ENCODE measurements at places on chromosomes 4 and X.

GRCh38 chr4:134695433-134695832, 493.8 kb upstream of the PABPC4L start:
- no peak for DNase-seq

DNA sequence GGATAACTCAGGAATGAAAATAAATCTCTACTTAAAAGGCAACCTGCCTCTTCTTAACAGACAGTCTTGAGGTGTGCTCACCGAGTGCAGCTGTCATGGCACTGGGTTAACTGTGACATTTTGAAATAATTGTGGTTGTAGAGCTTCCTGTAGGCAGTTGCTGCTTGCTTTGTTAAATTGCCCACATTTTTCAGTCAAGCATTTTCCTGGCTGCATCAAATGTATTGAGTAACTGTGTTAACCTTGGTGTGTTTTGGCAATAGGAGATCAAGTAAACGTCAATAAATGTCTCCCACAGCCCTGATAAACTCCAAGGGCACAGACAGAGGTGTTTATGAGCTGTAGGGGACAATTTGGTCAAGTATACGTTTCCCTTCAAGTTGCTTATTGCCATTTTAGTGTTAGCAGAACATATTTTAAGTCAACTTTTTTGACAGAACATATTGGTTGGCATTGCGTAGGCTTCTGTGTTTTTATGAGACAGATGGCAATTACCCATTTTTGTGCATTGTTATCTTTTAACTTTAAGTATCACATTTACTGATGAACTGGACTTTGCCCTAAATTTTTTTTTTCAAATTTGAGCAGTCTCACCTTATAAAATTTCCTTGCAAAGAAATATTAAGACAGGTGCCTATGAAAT, 527.4 kb downstream of the C4orf33 start:
- no peak for DNase-seq

DNA sequence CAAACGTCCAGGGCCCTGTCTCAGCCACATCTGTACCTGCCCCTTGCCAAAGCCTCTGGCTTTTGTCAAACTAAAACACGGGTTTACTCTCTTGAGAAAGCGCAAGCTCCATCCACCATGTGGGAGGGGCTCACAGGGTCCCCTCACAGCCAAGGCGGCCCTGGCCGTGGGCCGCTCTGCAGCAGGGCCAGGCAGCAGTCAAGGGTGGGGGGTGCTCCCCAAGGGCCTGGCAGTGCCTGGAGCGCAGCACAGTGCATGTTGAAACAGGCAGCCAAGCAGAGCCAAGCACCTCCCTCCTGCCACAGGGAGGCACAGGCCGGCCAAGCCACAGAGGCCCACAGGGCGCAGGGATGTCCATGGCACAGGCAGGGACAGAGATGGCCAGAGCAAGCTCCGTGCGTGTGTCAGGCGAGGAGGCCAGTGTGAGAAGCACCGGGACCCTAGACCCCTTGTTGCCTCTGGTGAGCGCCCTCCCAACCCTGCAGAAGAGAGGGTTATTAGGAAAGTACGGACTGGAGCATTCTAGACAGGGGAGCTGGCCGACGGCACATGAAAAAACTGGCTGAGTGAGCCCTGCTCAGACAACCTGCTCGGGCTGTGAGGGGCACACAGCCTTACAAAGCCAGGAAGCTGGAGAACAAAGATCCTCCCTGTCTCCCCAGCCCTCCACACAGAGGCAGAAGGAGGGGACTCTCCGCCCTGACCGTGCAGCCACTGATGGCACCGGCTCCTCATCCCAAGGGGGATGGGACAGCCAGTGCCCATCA, 39.0 kb downstream of the FAM53A start:
- DNase-seq, result peak; percentile 55

- DNase-seq, result no peak
These were observed 45.4 kb upstream of the GAB1 start for GRCh38 chr4:143291314-143291713.

DNA sequence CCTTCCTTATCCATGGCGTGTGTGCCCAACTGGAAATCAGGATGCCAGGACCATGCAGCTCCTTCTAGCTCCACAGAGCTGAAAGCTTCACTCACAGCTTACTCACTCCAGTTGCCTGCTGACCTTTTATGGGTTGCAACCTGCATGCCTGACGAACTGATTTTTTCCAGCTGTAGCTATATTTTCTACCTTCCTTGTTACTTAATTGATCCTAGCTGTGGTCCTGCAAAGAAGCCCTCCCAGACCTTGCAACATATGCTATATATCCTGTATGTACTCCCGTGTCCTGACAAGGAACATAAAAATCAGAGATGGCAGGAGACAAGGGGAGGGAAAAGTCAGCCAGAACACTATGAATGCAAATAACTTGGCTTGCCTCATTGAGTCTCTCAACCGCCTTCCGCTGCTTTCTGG, 135.3 kb upstream of the LDB2 start:
- no peak for DNase-seq

- DNase-seq, result no peak
These were observed 3.2 kb upstream of the PRKG2 start for GRCh38 chr4:81218206-81218605.

GRCh38 chr4:84582988-84583875, at the start of gene CDS1:
CDS1 (plus strand) TSS chr4:84583127; CDS start chr4:84583402, 275 bp downstream.
- DNase-seq, result no peak

DNA sequence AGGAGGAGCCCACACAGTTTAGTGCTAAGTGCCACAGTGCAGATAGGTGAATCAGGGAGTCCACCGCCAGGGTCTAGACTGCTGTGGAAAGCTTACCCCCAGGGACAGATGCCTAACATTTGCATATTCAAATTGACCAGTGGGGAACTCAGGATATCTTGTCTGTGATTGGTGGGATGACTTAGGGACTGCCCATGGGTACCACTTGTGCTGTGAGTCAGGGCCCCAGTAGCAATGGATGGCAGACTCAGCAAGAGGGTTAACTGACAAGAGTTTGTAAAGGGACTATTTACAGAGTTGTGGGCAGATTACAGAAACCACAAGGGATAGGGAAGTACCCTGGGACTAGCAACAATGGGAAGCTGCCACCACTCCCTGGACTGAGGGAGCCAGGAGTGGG, 282.1 kb downstream of the BCOR start:
- DNase-seq, result no peak

- no peak for DNase-seq
These were observed 18.4 kb upstream of the CTSO start for GRCh38 chr4:155972098-155972497.

DNA sequence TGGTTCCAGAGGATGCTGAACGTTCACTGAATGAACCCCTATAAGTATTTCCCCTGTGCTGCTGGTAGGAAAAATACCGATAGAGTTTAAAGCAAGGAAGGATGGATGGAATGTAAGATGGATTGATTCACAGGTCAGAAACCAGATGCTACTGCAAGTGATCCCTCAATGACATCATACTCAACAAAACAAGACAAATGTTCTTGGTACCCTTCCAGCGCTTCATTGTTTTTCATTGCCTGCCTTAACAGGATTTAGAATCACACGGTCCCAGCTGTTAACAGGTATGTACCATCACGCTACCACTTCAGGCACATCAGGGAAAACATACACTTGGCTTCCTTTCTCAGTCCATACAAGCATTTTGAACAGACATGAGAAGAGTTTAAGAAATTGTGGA, 118.1 kb upstream of the TLR3 start:
- DNase-seq, result no peak

- no peak for DNase-seq
These were observed 10.1 kb downstream of the GK2 start for GRCh38 chr4:79397951-79398350.

GRCh38 chr4:3713817-3714641, 52.2 kb upstream of the ADRA2C start:
- DNase-seq, result no peak

DNA sequence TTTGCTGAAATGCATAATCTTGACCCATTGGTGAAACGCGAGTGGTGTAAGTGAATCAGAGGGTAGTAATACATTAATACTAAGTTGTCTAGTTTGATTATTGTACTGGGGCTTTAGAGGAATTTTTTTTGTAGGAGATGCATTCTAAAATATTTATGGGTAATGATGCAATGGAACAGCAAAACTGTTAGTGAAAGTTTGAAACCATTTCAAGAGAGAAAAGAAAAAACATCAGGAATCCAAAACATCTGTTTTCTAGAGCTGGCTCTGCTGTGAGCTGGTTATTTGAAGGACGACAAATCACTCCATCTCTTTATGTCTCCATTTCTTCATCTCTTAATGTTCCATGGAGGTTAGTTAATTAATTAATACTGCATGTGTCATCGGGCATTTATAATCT, 351.9 kb upstream of the FAT1 start:
- no peak for DNase-seq

DNA sequence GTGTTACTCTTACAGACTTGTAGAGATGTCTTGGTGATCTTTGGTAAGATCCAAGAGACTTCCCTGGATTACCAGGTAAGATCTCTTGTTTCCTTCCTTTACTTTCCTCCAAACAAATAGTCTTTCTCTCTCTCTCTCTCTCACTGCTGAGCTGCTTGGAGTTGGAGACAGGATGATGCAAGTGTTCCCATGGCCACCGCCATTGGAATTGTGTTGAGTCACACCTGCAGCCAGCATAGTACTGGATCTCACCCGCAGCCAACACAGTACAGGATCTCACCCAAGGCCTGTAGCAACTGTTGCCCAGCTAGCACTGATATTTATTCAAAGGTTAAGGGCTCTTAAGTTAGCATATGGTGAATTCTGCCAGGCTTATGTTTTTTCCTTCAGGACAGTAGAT, 1080.9 kb downstream of the FAT4 start:
- DNase-seq, result no peak

DNA sequence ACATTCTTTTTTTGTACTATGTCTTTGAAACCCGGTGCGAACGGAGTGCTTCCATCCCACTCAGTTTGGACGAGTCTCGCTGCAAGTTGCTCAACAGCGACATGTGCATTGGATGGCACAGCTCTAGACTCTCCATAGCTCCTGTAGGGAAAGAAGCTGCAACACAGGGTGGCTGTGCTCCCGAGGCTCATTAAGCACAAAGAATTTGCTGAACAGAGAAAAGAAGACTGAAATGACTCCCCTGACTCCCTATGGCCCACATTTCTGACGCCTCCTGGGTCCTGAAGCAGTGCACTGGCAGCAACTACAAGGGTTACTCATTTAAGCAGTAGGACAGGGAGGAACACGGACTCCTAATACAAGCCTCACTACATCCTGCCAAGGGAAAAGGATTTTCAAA, 127.4 kb downstream of the SH3RF1 start:
- DNase-seq, result no peak

GRCh38 chrX:78753571-78753970, 6.1 kb downstream of the LPAR4 start:
- no peak for DNase-seq

DNA sequence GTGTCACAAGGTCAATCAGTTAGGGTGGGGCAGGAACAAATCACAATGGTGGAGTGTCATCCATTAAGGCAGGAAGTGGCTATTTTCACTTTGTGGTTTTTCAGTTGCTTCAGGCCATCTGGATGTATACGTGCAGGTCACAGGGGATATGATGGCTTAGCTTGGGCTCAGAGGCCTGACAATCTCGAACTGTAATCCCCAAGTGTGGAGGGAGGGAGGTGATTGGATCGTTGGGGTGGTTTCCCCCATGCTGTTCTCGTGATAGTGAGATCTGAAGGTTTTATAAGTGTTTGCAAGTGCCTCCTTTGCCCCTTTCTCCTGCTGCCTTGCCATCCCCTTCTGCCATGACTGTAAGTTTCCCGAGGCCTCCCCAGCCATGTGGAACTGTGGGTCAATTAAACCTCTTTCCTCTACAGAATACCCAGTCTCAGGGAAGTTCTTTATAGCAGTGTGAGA, 36.7 kb upstream of the STS start:
- no peak for DNase-seq

- DNase-seq, result no peak
These were observed 124.5 kb upstream of the CASK start for GRCh38 chrX:42047886-42048285.

DNA sequence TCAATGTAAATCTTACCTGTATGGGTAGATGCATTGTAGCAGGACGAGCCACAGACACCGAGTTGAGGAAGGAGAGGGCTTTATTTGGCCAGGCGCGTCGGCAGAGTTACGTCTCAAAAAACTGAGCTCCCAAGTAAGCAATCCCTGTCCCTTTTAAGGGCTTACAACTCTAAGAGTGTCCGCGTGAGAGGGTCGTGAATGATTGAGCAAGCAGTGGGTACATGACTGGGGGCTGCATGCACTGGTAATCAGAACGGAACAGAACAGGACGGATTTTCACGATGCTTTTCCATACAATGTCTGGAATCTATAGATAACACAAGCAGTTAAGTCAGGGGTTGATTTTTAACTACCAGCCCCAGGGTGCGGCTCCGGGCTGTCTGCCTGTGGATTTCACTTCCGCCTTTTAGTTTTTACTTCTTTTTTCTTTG, 524.9 kb upstream of the HTR2C start:
- no peak for DNase-seq

- DNase-seq, result no peak
These were observed 65.9 kb downstream of the UCHL1 start for GRCh38 chr4:41322617-41323016.

GRCh38 chrX:154458954-154459778, 1.1 kb downstream of the PLXNA3 start:
- peak; percentile 8 for DNase-seq

GRCh38 chr4:41154010-41154813, 60.1 kb downstream of the APBB2 start:
- DNase-seq, result no peak

DNA sequence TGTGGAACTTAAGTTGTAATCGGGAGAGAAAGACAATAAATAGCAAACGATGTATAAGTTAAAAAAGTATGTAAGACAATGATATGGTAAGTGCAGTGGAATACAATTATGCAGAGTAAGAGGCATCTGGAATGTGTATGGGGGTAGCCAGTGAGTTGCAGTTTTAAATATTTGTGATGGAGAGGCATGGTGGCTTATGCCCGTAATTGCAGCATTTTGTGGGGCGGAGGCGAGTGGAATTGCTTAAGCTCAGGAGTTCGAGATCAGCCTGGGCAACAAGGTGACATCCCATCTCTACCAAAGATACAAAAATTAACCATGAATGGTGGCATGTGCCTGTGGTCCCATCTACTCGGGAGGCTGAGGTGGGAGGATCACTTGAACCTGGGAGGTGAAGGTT, 52.5 kb upstream of the WDFY3 start:
- DNase-seq, result no peak

DNA sequence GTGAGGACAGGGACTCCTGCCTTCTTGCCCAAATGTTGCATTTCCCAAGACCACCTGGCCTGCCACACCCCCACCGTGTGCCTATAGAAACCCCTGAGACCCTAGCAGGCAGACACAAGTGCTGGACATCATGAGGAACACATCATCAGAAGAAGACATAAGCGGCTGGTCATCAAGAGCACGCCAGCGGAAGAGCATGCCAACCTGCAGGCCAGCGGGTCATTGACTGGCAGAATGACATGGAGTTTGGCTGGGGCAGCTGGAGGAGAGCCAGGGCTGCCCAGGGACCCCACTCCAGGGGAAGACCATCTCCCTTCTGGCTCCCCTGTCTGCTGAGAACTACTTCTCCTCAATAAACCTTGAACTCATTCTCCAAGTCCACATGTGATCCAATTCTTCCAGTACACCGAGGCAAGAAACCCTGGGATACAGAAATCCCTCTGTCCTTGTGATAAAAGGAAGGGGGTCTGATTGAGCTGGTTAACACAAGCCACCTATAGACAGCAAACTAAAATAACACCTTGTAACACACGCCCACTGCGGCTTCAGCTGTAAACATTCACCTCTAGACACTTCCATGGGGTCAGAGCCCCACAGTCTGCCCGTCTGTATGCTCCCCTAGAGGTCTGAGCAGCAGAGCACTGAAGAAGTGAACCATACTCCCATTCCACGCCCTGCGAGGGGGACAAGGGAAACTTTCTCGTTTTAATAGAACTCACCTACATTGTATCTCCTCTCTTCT, 164.8 kb upstream of the EMCN start:
- DNase-seq, result no peak
